ENCODE measurements at places on chromosomes 6 and 20. TPM values are rescaled to one million over a fixed set of nuclear protein-coding genes. Genes with fewer than 3 reads are reported as not detected.

The BMP7 gene
- total RNA-seq, result not detected

The SLC25A27 gene
- total RNA-seq, result 5.8 TPM

The ZFAND3 gene
- 16.8 TPM for total RNA-seq

The DUSP15 gene
- total RNA-seq, result not detected

The DEFB132 gene
- not detected for total RNA-seq

The MYLK2 gene
- total RNA-seq, result 0.41 TPM

The SOX18 gene
- not detected for total RNA-seq

The NKX2-4 gene
- not detected for total RNA-seq

The SAMD10 gene
- total RNA-seq, result 47.2 TPM

The LMBRD1 gene
- 7.5 TPM for total RNA-seq

The TASP1 gene
- 12.8 TPM for total RNA-seq

The GNAS-AS1 gene
- not detected for total RNA-seq

The OOEP gene
- not detected for total RNA-seq

The OXT gene
- total RNA-seq, result not detected

The PLCB1 gene
- 3.5 TPM for total RNA-seq

The PHACTR3 gene
- 0.26 TPM for total RNA-seq

The CYP24A1 gene
- total RNA-seq, result 1.9 TPM

The SIRPD gene
- not detected for total RNA-seq

The TLDC2 gene
- total RNA-seq, result 0.89 TPM

The LAMP5 gene
- not detected for total RNA-seq

The LINC00237 gene
- not detected for total RNA-seq

The PAK5 gene
- total RNA-seq, result not detected

The GRIK2 gene
- not detected for total RNA-seq

The PACRG gene
- 0.81 TPM for total RNA-seq

The PRELID3B gene
- 139 TPM for total RNA-seq

The AURKA gene
- total RNA-seq, result 75.4 TPM

The SPEF1 gene
- total RNA-seq, result 0.81 TPM
